ENCODE measurements at places on chromosomes 7 and 10.

DNA sequence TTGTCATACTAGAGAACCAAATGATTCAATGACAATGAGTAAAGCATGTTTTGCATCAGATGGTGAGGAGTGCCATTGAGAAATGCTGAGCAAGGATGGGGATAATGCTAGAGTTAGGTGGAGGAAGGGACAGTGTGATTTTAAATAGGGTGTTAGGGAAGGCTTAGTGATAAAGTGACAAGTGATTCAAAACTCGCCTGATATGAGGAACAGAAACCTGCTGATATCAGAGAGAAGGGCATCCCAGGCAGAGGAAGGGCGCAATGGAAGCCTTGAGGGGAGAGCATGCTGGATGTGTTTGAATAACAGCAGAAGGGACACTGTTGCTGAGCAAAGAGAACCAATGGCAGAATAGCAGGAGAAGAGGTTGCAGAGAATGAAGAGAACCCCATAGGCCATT lies 196.2 kb downstream of the NRG3 start:
- DNase-seq, result no peak

- DNase-seq, result peak; percentile 44
These were observed 41.9 kb downstream of the PRPF18 start for GRCh38 chr10:13628661-13629060.

DNA sequence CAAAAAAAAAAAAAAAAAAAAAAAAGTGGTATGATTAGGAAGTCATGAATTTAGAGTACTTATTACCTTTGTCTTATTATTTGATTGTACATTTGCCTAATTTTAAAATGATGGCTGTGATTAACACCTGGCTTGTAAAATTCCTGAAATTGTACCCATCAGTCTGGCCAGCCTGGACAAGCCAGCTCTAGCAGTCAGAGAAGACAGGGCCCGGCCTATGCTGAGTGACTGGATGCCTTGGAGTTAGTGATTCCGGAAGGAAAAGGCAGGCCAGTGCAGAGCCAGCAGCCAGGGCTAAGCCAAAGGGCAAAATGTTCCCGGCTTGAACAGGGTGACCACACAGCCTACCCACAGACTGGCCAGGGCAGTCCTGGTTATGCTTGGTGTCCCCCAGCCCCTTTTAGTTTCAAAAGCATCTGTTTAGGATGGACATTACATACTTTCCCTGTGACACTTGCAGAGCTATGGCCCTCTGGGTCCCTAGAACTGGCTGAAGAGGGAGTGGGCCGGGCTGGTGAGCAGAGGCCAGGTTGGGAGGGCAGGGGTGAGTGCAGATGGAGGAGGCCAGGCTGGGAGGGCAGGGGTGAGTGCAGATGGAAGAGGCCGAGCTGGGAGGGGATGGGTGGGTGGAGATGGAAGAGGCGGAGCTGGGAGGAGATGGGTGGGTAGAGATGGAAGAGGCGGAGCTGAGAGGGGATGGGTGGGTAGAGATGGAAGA lies 61.7 kb downstream of the PROSER2 start:
- DNase-seq, result no peak

- DNase-seq, result no peak
These were observed 220.0 kb downstream of the LRMDA start for GRCh38 chr10:75651417-75651816.

DNA sequence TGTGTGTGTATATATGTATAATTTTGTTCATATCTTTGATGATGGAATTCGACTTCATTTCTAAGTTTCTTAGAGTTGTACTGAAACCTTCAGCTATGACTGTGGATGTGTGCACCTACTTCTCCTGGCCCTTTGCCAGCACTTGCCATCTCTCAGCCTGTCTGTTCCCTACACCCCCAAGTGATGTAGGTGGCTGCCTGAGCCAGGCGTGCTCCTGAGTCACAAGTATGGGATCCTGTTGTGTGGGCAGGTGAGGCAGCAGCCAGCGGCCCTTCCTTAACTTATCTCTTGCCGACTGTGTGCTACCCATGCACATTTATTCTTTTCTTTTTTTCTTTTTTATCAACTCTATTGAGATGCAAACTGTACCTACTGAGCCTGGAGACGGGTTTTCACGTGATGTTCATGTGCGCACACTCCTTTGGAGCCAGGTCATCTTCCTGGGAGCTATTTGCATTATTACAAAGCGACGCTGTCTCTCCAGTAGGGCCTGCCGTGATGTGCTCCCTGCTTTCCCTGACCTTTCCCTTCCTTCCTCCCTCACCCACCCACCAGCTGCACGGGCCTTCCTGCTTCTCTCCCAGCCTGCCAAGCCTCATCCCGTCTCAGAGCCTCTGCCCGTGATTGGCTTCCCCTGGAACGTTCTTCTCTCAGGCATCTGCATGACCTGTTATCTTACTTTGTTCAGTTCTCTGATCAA lies 31.3 kb upstream of the GALNT11 start:
- no peak for DNase-seq

DNA sequence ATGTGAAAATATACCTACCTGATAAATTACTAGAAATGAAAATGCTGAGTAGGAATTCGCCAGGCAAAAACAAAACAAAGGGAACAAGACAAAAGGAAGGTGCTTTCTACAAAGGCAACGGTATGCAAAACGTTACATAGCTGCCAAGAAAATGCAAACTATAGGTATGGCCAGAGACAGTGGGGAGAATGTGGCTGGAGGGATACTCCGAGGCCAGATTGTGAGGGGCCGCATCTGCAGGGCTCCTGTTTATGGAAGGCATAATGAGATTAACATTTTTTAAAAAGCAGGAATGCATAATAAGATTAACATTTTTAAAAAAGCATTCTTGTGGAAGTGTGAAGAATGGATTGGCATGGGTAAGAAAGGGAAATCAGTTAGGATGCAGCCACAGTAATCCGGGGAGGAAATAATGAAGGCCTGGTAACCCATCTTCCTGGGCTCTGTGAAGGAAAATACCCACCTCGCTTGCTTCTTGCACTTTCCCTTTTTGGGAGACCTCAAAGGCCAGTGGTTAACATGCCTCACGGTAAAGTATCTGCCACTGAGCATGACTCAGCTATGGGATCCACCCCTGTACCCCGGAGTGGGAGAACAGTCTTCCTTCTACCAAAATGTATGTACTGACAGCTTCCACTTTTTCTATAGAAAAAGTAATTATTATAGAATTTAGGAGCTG lies 145.8 kb upstream of the LRRN3 start:
- no peak for DNase-seq

Measured in PC-9 (cell line).